Calu3 (cell line): ENCODE measurements at places on chromosomes 3 and 15. TPM values are rescaled to one million over a fixed set of nuclear protein-coding genes. Genes with fewer than 3 reads are reported as not detected.
A peak's percentile ranks its signal among the peaks of the same experiment; 100 is the strongest.

C3orf20 gene
- total RNA-seq = 0.28 and 0.39 TPM in 2 replicates

DNA sequence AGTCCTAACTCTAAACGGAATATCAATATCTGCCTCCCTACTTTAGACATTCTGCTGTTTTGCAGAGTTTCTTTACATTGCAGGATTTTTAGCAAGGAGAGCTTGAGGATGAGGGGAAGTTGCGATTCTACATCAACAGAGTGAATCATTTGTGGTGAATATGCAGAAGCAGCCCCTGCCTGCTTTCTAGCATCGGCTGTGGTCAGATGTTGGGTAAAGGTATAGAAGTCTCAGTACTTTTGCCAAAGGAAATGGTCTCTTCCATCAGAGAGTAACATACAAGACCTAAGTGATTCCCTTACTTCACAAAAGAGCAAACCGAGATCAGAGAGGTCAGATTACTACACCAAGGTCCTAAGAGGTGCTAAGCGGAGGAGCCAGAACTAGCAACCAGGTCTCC lies 15.2 kb downstream of the ST3GAL6 start:
- DNase-seq = no peak
- no peaks in the 10 kb centered on the region for H3K27me3 ChIP-seq
- H3K4me1 ChIP-seq = peaks cover 36% of the 10 kb centered on the region
- no peaks in the 10 kb centered on the region for H3K36me3 ChIP-seq
- H3K27ac ChIP-seq = peak overlapping the region; percentile 60

DNA sequence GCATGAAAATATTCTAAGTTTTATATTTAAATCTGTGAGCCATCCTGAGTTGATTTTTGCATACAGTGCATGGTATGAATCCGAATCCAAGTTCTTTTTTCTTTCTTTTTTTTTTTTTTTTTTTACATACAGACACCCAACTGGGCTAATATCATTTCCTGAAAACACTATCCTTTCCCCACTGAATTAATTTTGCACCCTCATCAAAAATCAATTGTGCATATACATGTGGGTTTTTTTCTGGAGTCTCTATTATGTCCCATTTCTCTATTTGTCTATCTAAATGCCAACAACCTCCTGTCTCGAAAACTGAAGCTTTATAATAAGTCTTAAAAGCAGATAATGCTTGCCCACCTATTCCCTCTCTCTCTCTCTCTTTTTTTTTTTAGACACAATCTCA lies 5.9 kb upstream of the ABI3BP start:
- H3K27ac ChIP-seq = no peak overlapping the region
- no peak overlapping the region for H3K4me3 ChIP-seq
- no peak for DNase-seq
- no peaks in the 10 kb centered on the region for H3K4me1 ChIP-seq

DNA sequence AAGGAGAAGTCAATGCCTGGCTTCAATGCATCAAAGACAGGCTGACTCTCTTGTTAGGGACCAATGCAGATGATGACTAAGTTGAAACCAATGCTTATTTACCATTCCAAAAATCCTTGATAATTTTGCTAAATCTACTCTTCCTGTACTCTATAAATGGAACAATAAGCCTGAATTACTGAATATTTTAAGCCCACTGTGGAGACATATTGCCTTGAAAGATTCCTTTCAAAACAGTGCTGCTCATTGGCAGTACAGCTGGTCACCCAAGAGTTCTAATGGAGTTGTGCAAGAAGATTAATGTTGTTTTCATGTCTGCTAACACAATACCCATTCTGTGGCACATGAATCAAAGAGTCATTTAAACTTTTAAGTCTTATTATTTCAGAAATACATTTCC lies 181.0 kb upstream of the CBLB start:
- H3K27me3 ChIP-seq = no peaks in the 10 kb centered on the region
- H3K4me1 ChIP-seq = no peaks in the 10 kb centered on the region
- no peak overlapping the region for H3K4me3 ChIP-seq
- no peak overlapping the region for H3K27ac ChIP-seq
- H3K36me3 ChIP-seq = no peaks in the 10 kb centered on the region

DNA sequence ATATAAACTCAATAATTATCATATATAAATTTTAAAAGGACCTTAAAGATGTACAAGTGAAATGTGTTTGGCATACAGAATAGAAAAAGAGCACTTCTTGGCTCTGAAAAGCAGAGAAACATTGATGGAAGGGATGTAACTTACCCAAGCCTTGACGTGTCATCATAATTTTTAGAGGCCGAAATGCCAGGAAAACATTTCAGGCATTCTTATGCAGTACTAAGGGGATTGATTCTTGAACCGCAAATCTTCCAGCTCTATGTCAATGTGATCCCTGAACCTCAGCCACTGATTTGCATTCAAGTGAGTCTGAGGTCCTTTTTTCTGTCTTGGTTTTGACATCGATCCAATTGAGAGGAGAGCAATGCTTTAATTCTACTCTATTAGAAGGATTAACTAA lies 97.8 kb downstream of the CLDN1 start:
- H3K36me3 ChIP-seq = no peaks in the 10 kb centered on the region
- no peak overlapping the region for H3K27ac ChIP-seq
- H3K4me1 ChIP-seq = peaks cover 4% of the 10 kb centered on the region
- no peaks in the 10 kb centered on the region for H3K27me3 ChIP-seq
- DNase-seq = no peak

P2RY13 gene
- total RNA-seq = not detected in 2 replicates

DNA sequence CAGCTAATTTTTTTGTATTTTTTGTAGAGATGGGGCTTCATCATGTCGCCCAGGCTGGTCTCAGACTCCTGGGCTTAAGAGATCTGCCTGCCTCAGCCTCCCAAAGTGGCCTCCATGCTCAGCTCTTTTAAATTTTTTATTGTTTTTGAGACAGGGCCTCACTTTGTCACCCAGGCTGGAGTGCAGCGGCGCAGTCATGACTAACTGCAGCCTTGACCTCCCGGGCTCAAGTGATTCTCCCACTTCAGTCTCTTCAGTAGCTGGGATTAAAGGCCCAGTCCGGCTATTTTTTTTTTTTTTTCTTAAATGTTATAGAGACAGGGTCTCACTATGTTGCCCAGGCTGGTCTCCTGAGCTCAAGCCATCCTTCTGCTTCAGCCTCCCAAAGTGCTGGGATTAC lies 15.1 kb upstream of the BAHD1 start:
- no peaks in the 10 kb centered on the region for H3K36me3 ChIP-seq
- H3K4me1 ChIP-seq = peaks cover 7% of the 10 kb centered on the region
- DNase-seq = no peak
- H3K27ac ChIP-seq = no peak overlapping the region
- H3K4me3 ChIP-seq = no peak overlapping the region

- no peak for DNase-seq
- H3K4me1 ChIP-seq = peaks cover 9% of the 10 kb centered on the region
- no peaks in the 10 kb centered on the region for H3K36me3 ChIP-seq
- H3K27me3 ChIP-seq = no peaks in the 10 kb centered on the region
- H3K4me3 ChIP-seq = no peak overlapping the region
Observed at GRCh38 chr3:177681852-177682251, 484.6 kb upstream of the TBL1XR1 start.
